Posterior vena cava (tissue), 2 donors: ENCODE measurements at places on chromosomes 3 and 15. TPM values are rescaled to one million over a fixed set of nuclear protein-coding genes. Genes with fewer than 3 reads are reported as not detected.
A peak's percentile ranks its signal among the peaks of the same experiment; 100 is the strongest.

DNA sequence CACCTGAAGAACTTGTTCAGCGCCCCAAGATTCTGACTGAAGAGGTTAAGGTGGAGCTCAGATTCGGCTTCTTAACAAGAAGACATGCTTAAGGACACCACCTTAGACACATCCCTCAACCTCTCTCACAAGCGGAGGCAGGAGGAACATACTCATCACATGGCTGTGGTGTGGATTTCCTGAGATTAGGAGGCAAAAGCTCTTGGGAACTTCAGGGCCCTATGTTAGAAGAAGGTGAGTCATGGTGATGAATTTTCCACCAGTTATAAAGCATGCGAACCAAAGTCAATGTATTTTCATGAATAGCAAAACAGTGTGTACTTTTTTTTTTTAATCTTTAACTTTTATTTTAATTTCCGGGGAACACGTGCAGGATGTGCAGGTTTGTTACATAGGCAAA lies 212.2 kb upstream of the SUCLG2 start:
- DNase-seq, result no peak

GRCh38 chr3:61300786-61301185 lies 49.5 kb upstream of the FHIT start:
- no peak for DNase-seq

DNA sequence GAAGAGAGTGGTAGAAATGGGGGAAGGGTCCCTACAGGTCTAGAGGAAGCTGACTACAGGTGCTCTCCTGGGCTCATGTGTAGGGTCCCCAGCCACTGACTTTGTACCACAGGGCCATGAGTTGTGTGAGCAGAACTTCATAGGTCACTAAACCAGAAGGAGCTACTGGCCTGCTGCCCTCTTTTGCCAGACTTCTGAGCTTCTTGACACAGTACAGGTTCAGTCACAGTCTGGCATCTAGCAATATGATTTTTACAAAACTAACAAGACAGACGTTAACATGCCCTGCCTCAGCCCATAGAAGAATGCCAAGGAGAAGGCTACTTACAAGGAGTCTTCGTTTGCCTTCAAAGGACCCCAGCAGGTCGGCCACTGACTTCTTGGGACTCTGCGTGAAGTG lies 3.2 kb downstream of the CCDC80 start:
- DNase-seq, result no peak

DNA sequence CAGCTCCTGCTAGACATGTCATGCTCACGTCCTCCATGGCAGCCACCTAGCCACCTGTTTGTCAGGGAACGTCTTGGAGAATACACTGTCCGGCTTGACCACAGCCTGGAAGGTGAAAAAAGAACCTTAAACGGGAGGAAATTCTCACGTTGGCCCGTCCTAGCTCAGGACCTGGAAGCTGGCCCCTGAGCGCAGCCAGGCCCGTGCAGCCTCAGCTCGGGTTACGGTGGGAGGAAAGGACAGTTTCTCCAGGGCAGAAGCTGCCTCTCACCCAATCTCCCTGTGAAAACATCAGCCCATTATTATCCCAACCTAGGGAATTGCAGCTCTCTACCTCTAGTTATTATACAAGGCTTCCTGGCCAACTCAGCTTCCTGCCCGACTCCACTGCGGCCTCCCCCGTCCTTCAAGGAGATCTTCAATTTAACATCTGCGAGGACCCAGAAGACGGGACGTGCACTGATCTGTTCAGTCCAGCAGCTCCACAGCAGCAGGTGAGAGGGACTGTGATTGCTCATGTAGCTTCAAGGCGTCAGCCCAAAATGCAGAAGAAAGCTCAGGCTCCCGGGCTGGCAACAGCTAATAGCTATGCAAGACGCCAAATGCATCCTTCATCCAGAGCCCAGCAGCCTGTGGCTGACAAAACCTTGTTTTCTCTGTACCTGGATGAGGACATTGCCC lies 84.7 kb downstream of the ADAMTS17 start:
- DNase-seq, result no peak

- DNase-seq, result no peak
Observed at GRCh38 chr3:27633224-27633545, 88.9 kb downstream of the EOMES start.

GRCh38 chr3:24503616-24504113 lies 9.0 kb upstream of the THRB start:
- DNase-seq, result no peak

ST3GAL6 gene
- 6.8 TPM for total RNA-seq

DNA sequence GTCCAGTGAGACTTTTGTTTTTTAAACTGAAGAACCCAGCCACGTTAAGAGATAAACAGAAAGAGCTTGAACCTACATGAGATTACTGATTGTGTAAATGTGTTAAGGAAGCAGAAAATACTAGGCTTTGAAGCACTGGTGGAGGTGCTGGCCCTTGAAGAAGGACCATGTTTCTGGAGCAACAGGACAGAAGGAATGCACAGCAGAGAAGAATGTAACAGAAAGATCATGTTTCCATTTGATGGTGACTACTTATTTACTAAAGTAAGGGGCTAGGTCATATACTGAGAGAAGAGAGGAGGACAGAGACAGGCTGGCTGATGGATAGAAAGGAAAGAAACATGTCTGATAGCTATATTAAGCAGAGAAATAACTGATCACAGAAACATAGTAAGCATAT lies 88.8 kb downstream of the CLASP2 start:
- DNase-seq, result no peak

DNA sequence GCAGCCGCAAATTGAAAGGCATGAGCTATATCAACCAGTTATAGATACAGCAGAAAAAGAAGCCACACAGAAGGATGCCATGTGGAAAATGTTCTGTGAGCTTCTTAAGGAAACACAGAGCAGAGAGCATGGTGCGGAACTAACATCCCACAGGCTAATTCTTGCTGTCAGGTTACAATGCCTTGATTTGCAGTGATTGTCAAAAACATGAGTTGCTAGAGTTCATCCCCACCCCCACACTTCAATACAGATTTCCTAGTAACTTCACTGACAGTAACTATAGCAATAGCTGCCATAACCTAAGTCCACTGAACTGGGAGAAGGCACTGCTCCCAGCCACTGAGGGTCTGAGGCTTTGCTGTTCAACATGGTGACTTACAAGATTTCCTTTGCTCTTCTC lies 821.6 kb downstream of the SQOR start:
- DNase-seq, result no peak

- no peak for DNase-seq
Observed at GRCh38 chr3:148880681-148881080, 15.6 kb downstream of the CPA3 start.

GRCh38 chr3:14455571-14456317 lies 53.3 kb downstream of the SLC6A6 start:
- no peak for DNase-seq

AGBL1 gene
- total RNA-seq, result not detected

CHRNA3 gene
- total RNA-seq, result not detected

GRCh38 chr15:40105517-40106202 lies 3.0 kb downstream of the BMF start:
- peak; percentile 58 for DNase-seq

DNA sequence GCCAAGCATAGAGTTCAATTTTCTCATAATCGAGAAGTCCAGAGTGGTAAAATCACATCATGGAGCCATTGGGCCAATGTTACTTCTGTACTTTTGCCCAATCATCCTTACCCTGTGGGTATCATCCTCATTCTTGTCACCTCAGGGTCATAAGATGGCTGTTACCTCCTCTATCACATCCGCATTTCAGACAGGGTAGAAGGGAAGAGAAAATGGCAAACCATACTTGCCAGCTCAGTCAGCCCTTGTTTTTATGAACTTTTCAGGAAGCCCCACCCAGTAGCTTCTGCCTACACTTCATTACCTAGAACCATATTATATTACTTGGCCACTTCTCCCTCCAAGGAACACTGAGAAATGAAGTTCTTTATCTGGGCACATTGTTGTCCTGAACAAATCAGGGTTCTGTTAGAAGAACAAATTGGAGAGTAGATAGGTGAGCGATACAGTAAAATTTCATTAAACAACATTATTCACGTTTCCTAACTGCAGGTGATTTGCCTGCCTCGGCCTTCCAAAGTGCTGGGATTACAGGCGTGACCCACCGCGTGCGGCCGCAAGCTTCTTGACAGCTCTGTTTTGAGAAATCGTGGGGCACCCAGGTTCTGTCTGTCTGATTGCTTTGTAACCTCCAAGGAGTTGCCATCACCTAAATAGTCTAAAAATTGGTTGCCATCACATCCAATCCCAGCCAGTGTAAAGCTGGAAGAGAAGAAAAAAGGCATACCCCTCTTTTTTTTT lies 34.5 kb upstream of the RPN1 start:
- DNase-seq, result peak; percentile 26

SPATA12 gene
- total RNA-seq, result not detected

- no peak for DNase-seq
Observed at GRCh38 chr3:157125101-157125500, 34.8 kb downstream of the CCNL1 start.

DNA sequence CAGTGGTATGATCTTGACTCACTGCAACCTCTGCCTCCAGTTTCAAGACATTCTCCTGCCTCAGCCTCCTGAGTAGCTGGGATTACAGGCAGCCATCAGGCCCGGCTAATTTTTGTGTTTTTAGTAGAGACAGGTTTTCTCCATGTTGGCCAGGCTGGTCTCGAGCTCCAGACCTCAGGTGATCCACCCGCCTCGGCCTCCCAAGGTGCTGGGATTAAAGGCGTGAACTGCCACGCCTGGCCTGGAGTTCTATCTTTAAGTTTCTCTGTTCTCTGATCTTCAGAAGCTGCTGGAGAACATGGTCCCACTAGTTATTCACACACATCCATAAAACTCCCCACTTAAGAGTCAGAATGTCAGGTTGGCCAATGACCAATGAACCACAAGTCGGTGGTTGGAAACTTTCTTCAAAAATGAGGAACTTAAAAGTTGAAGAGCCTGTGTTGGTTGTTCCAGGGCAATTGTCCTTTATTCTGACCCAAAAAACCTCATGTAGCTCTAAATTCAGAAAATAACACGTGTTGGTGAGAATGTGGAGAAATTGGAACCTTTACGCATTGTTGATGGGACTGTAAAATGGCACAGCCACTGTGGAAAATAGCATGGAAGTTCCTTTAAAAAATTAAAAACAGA lies 55.9 kb upstream of the PIK3CB start:
- DNase-seq, result no peak

DNA sequence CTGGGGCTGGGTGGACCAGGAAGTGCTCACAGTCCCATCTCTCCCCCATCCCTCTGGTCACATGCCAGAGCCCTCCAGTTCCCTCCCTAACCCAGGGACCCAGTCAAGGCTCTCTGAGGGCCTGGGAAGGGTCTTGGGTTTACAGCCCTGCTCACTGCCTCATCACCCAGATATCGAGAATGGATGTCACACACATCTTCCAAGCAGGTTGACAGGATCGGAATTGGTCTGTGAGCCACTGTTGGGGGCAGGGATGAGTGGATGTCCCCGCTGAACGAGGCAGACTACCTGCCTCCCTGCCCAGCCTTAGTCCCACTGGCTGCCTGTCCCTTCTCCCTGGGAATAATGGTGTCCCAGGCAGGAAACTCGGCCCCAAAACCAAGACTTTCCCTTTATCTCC lies 20.0 kb upstream of the GOLGA6C start:
- peak; percentile 51 for DNase-seq

FILIP1L gene
- total RNA-seq, result 630 TPM

- no peak for DNase-seq
Observed at GRCh38 chr15:96339619-96340347, 9.3 kb downstream of the NR2F2 start.

DNA sequence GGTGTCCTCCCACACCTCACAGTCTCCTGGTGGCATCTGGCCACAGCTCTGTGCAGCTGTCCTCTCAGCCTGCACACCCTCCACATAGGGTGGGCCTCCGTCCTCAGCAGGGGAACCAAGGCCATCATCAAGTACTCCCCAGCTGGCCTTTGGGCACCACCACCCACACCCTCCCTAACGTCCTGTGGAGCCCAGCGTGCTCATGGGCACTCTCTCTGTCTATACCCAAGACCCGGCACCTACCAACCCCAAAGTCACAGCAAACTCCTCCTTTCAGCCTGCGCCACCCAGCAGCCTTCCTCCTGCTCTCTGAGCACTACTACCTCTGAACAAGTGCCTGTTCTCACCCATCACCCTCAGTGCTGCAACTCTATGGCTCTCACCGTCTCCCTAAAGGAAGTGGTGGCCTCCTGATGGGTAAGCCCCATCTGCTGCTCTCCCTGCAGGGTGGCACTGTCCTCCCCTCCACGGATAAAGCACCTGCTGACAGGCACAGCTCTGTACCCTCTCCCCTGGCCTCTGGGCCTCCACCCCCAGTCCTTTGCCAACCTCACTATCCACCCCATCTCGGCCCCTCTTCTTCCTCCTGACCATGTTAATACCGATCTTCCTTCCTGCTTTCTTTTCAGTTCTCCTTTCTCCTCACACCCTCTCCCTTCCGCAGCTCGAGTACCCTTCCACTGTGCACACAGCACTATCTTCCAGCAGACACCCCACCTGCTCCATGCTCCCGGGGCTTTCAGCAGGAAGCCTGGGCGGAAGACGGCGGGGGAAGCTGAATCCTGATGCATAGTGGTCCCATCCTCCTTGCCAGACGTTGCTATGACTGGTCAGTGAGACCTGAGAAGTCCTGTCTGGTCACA lies 31.5 kb downstream of the SLC41A3 start:
- DNase-seq, result no peak

GRCh38 chr15:80730926-80731325 lies 35.8 kb downstream of the ABHD17C start:
- no peak for DNase-seq

DNA sequence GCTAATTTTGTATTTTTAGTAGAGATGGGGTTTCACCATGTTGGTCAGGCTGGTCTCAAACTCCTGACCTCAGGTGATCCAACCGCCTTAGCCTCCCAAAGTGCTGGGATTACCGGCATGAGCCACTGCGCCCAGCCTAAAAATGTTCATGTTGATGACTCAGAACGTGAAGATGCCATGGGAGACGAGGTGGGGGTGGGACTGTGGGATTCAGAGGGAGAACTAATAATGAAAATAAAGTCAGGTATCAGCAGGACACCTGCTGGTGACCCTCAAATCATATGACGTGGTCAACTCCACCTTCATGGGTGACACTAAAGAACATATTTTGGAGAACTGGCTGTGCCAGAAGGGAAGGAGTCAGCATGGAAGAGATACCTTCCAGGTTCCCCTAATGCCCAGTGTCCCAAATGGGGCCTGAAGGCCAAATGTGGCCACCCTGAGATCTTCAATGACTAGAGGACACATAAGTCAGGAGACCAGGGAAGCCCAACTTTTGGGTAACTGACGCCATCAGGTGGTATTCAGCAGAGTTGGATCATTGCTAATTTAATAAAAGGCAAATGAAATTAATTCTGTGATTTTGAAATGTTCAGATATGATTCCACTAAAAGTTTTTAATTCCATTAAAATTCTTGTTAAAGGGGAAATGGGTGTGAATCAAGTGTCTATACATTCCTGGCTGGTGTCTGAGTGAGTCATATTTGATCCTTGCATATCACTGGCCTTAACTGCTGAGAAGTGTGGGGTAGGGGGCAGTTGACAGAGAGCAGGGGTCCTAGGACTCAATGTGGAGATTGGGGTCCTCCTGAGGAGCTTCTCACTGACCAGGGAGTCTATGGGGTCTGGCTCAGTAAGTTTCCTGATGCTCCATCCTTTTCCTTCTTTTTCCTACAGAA lies 88.6 kb upstream of the GSK3B start:
- DNase-seq, result no peak

SLC22A14 gene
- not detected for total RNA-seq

- DNase-seq, result peak; percentile 16
Observed at GRCh38 chr15:40065166-40065565, 26.2 kb upstream of the SRP14 start.
